ENCODE measurements at places on chromosomes 13 and 19.

DNA sequence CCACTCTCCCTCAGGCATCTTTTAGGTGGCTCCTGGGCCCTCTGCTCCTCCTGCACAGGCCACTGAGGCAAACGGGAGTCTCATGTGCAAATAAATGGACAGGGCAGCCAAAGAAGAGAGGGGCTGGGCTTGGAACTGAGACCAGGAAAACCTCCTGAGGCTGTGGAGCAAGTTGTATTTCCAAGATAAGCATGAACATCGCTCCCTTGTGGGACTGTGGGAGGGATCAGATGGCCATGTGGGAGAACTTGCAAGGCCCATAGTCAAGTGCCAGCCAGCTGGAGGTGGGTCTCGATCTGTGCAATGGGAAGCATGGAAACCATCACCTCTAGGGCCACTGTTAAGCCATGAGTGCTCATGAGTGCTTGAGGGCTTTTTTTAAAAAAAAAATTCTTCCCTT is 24.9 kb downstream of the MED26 start:
- DNase-seq = no peak

- peak; percentile 81 for DNase-seq
Observed at GRCh38 chr19:19531951-19532805, 3.5 kb downstream of the YJEFN3 start.

- no peak for DNase-seq
Observed at GRCh38 chr19:47020132-47020805, 632 bp downstream of the NPAS1 start.

DNA sequence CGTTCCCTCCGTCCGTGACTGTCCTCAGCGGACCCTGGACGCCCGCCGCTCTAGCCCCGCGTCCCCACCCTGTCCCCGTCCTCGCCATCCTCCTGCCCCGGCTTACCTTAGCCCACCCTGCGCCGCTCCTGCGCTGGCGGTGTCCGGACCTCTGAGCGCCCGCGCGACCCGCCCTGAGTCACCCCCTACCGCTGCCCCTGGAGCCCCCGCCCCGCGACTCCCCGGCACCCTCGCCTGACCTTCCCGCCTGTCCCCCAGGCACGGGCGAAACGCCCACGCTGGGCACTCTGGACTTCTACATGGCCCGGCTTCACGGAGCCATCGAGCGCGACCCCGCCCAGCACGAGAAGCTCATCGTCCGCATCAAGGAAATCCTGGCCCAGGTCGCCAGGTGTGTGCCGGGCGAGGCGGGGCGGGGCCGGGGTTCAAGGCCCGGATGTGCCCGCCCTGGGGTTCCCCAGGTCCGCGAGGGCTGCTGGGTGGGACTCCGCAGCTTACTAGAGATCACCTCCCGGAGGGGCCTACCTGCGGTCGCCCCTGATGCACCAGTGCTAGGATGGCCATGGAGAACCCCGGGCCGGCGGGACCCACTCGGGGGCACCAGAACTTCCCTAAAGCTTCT is 5.1 kb downstream of the HMG20B start:
- no peak for DNase-seq

GRCh38 chr13:20544201-20544923 is 18.7 kb upstream of the CRYL1 start:
- DNase-seq = no peak

All from hindlimb muscle (tissue), 1 donor.